ENCODE measurements at places on chromosomes 13 and 19.

DNA sequence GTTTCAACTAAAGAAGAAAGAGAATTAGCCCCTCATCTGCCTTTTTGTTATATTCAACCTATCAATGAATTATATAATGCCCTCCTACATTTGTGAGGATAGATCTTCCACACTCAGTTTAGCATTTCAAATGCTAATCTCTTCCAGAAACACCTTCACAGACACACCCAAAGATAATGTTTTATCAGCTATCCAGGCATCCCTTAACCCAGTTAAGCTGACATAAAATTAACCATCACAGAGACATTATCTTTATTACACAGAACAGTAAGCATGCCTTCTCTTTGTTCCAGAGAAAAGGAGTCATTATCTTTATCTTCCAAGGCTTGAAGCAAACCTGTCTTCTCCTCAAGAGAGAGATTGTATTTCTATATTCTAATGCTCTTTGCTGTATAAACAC, 53.1 kb downstream of the PCDH20 start:
- ATAC-seq: no peak

- no peak for ATAC-seq
Measured at GRCh38 chr13:106329941-106330340, 205.5 kb downstream of the EFNB2 start.

GRCh38 chr19:46821512-46822409, 28.9 kb downstream of the AP2S1 start:
- no peak for ATAC-seq

- ATAC-seq: no peak
Measured at GRCh38 chr19:14480700-14481079, 5.5 kb upstream of the PTGER1 start.

DNA sequence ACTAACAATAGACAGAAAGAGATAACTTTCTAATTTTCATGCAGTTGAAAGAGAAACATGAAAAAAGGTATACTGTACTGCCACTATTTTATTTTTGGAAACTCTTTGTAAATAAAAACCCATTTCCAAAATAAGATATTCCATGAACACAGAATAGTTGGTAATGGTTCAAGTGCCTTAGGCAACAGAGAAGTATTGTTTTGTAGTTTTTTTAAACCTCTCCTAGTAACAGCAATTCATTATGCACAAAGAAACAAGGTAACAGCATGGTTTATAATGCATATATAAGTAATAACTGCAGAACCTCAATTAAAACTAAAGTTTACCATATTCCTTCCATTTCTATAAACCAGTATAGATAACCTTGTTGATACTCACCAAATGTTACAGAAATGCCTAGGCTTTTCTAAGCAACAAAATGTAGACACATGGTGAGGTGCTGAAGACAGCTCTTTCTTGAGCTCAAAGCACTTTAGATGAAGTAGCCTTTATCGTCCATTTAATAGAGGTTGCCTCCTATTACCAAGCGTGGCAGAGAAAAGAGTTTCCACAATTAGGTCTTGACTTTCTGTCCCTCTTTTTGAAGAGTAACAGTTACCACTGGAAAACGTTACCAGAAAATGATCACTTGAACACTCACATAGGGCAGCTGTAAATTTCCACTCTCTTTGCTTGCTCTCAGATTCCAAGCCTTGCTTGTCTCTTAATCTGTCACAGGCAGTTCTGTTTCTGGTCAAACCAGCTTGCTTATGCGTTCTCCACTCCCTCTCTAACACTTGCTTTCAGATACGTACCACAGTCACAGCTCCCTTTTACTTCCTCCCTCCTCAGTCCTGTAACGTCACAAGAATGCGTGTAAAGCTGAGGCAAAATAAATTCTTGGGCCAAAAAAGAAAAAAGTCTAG, 42.9 kb downstream of the CAB39L start:
- peak; percentile 96 for ATAC-seq

GRCh38 chr13:40790154-40790616, 774 bp downstream of the SLC25A15 start:
- peak; percentile 9 for ATAC-seq

GRCh38 chr19:17254636-17255035, 8.9 kb upstream of the NR2F6 start:
- ATAC-seq: no peak

DNA sequence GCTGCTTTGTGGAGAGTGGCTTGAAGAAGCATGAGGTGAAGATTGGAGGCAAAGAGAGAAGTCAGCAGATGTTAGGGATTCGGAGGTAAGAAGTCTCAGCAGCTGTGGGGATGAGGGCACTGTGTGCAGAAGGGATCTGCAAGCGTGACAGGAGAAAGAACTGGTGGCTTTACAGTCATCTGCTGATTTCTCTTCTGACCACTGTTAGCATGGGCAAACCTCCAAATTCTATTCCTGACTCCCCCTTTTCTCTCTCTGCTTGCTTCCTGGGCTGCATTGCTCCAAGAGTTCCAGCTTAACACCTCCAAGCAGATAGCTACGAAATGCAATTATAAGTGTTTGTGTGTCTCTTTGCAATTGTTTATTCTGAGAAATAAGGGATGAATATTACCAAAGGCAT, 159.6 kb downstream of the GGACT start:
- no peak for ATAC-seq
